ENCODE measurements at places on chromosomes 2 and 18.

- no peak for DNase-seq
These were observed at the start of gene CRYGC for GRCh38 chr2:208129744-208130711. Gene CRYGC, minus strand, starts transcription at chr2:208129828. Its CDS starts 36 bp downstream, at chr2:208129792.

- DNase-seq, result no peak
These were observed 30.6 kb upstream of the GPD2 start for GRCh38 chr2:156405586-156405985.

DNA sequence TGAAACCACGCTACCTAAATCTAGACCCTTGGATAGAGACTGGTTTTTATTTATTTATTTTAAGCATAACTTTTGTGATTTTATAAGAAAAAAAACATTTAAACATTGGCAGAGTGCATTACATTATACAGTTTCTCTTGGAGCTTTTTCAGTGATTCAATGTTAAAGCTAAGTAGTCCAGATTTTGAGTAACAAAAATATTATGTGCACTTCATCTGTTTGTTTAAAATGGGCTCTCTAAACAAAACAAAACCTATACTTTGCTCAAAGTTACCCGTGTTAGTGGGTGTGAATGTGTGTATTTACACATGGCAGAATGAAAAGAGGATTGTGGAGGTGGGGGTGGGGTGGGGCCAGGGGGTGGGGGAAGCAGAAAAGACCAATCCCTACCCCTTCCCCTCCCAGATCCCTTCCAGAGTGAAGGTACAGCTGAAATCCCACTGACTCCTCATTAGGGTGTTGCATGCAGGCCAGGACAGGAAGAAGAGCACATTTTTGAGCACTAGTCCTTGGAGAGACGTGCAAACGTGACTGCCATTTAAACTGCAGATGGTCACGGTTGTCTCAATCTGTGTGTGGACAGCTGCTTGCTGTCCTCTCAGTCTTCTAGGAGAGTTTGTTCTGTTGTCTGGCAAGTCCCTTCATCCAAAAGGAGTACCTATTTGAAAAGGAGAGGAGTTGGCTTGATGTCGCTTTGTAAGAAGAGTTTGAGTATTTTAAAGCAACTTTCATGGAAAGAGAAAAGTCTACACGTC, 303.0 kb downstream of the ICOS start:
- no peak for DNase-seq

GRCh38 chr2:238974501-238975166, 126.7 kb downstream of the TWIST2 start:
- no peak for DNase-seq

- DNase-seq, result no peak
These were observed 54.4 kb downstream of the STK39 start for GRCh38 chr2:168192839-168193616.

DNA sequence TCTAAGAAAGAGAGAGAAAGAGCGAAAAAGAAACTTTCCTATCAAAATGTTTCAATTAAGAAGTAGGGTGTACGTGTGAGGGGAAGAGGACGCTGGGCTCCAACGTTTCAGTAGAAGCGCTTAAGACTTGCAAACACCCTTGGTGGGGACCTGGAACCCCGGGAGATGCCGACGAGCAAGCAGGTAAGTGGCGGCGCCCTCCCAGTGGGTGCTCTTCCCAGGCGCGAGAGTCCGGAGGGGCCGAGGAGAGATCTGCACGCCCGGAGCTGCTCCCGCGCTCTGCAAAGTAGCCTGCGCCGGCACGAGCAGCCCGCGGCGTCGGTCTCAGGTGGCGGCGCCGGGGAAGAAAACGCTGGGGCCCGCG, 678 bp upstream of the OTX1 start:
- no peak for DNase-seq

Data from stimulated activated CD8-positive, alpha-beta memory T cell treated with anti-CD3 and anti-CD28 coated beads, Interleukin-2, amount 100 ng/mL, for 48 hours (primary cell).